ENCODE measurements at places on chromosomes 3 and 15.
A peak's percentile ranks its signal among the peaks of the same experiment; 100 is the strongest.

DNA sequence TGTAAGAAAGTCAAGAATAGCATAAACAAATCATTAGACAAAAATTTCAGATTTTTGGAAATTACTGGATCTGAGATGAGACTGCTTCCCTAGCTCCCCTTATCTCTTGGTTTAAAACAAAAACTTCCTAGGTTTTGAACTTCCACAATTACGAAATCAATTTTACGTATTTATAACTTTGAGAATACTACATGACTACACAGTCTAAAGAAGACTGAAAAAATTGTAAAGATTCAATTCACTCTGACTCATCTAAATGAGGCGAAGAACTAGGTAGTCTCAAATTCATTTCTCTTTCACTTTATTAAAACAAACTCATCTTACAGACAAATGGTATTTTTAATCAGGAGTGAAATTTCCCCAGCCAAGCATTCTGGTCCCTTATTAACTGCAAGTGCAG lies 10.3 kb downstream of the CCDC54 start:
- no peak for DNase-seq

DNA sequence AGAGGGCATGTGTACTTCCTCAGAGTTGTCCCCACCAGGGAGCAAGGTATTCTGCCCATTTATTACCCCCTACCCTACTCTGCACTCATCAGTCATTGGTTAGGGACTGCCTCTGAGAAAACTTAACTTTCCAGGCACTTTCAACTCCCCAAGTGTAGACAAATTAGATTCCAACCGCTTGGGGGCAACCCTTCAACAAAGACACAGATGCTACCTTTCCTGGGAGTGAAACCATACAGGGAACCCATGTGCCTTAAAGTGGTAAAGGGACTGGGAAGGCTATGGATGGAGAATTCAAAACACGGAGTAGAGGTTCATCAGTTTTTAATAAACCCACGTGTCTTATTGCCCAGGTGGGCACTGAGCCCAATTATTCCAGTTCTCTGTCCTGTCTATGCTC lies 19.4 kb upstream of the UBE2E2 start:
- DNase-seq: no peak

- peak; percentile 33 for DNase-seq
Measured at GRCh38 chr3:138347960-138348753, at the start of gene MRAS. MRAS (plus strand) TSS chr3:138348579; CDS start chr3:138372884, 24,305 bp downstream.

DNA sequence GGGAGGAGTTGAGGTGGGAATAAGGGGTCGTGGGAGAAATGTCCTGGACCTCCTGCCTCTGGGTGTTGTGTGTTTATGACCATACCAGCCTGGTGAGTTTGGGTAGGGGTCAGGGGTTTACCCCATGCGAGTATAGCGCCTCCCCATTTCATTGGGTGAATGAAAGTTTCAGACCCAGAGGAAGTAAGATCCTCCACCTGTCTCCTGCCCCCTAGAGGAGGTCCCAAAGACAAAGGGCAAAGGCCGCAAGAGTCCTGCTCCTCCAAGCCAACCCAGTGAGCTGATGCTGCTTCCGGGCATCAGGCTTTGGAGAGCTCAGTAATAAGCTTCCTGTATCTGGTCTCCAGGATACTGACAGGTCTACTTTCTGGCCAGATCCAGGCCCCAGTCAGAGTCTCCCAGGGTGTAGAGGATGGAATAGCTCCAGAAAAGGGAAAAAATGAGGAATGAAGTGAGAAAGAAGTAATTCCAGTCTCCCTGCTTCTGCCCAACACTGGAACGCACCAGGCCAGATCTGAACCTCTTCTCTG lies 6.4 kb upstream of the TBC1D21 start:
- no peak for DNase-seq

DNA sequence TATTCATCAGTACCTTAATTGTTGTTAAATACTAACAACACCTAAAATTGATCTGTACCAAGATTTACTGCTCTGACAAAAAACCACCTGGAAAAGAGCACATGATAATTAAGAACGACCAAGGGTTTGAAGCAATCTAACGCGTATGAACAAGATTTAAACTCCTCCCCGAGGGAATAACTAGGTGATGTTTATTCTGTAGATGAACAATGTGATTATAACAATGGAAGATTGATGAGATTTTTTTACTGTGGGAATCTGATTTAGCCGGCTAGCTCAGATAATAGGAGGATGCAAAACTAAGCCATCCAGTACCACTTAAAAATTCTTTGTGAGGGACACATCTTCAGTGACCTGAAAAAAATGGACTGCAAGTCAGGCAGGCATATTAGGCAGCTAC lies 222.1 kb downstream of the FHIT start:
- no peak for DNase-seq

- DNase-seq: no peak
Measured at GRCh38 chr3:188776447-188776846, 395.3 kb upstream of the TPRG1 start.

DNA sequence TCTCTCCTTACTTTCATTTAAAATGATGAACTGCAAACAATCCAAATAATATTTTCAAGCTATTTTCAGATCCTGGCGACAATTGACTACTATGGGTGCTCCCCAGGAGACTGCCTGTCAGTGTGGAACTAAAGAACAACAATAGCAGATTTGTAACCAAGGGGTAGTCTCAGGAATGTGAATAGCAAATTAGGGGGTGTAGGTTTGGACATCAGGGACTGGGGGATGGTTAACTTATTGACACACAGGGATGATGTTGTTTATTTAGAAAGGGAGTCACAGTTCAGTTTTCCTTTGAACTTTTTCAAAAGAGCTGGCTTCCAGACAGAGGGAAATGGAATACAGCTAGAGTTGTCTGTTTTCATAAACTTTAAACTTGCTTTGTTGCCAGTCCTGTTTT lies 229.8 kb downstream of the LRTM1 start:
- DNase-seq: no peak

DNA sequence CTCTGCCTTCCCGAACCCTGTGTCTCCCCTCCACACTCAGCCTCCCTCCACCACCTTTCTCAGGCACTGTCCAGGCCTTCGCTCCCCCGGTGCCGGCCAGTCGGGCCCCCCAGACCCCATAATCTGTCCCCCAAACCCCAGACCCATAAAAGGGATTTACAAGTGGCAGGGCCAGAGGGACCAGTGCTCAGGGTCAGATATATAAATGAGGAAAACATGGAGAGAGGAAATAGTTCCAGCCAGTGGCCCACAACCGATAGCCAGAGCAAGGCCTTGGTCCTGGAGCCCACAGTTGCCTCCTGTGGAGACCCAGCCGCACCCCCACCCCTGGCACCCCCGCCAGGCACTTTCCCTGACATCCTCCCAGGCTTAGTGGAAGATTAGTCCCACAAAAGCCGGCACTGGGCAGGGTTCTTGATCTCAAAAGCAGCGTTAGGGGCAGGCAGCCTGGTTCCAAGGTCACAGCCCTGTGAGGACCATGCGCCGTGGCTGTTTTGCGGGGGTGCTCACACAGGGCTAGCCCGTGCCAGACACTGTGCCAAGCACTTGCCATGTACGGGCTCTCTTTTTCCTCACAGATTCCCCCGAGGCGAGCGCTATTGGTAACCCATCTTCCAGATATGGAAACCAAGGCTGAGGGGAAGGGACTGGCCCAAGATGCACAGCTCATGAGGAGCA lies 1.1 kb upstream of the PLXND1 start:
- no peak for DNase-seq

Measured in HL-60 (cell line).